Stimulated activated naive CD4-positive, alpha-beta T cell treated with Interleukin-2 at 50 U/mL for 16 hours (primary cell): ENCODE measurements at places on chromosomes 16 and 17.

- no peak for DNase-seq
These were observed 378.7 kb downstream of the HS3ST4 start for GRCh38 chr16:26070302-26071100.

- DNase-seq: no peak
These were observed 201.1 kb upstream of the CDH13 start for GRCh38 chr16:82425661-82426060.

- no peak for DNase-seq
These were observed 4.4 kb downstream of the NTAN1 start for GRCh38 chr16:15051387-15051951.

DNA sequence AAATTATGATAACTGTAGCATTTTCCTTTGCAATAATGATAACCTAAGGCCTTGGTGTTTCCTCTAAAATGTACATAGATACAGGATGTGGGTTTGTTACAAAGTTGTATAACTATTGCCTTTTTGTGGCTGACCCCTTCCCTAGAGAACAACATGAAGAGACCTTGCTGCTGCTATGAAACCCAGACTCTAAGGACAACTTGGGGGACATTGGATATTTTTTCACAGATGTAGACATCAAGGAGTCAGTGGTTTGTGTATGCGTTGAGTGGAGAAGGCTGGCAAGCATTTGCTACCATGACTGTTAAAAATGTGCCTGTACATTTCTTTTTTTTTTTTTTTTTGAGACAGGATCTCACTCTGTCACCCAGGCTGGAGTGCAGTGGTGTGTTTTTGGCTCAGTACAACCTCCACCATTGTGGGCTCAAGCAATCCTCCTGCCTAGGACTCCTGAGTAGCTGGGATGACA lies 12.3 kb downstream of the HMOX2 start:
- DNase-seq: no peak

GRCh38 chr17:71899317-71899716 lies 221.5 kb upstream of the SOX9 start:
- DNase-seq: no peak

GRCh38 chr16:53629151-53629550 lies 74.5 kb downstream of the RPGRIP1L start:
- DNase-seq: no peak

DNA sequence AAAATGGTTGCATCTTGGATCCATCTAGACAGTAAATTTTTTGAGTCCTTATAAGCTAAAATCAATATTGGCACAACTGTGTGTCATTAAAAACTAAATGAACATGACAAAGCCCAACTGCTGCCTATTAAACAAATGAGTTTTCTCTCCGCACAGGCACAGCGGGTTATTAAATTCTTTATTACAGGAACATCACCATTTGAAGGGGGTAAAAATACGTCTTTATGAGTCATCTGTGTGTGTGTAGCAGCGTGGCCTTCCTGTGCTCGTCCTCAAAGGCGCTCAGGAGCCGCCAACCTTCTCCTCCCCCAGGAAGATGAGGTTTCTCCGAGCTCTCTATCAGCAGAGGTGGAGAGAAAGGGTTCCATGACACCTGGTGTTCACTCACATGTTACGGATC lies 62.6 kb upstream of the SDK2 start:
- no peak for DNase-seq

DNA sequence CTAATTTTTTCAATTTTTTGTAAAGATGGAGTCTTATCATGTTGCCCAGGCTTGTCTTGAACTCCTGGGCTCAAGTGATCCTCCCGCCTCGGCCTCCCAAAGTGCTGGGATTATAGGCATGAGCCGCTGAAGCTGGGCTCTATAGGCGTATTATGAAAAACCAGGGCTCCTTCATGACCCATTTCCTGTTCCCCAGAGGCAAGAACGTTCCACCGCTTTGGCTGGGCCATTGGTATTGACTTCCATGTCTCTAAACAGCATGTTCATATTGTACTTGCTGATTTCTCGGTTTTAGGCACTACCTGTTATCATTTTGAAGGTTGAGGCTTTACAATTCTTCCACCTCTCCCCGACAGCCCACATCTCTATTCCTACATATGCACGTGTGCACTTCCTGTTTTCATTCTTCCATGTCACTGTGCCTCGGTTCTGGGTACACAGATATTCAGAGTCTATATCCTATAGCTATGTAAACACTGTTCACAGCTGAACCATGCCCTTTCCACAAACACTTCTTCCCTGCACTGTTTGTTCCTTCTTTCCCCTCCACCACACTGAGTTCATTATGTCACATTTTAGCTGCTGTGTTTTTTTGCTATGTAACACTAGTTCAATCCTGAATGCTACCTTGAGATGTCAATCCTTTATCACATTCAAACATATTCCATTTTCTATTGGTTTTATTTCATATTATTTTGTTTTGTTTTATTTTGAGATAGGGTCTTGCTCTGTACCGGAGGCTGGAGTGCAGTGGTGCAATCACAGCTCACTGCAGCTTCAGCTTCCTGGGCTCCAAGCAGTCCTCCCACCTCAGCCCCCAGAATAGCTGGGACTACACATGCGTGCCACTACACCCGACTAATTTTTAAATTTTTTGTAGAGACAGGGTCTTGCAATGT lies 16.8 kb upstream of the MAPK3 start:
- DNase-seq: no peak

- no peak for DNase-seq
These were observed 37.8 kb upstream of the ALDH3A1 start for GRCh38 chr17:19785854-19786253.

DNA sequence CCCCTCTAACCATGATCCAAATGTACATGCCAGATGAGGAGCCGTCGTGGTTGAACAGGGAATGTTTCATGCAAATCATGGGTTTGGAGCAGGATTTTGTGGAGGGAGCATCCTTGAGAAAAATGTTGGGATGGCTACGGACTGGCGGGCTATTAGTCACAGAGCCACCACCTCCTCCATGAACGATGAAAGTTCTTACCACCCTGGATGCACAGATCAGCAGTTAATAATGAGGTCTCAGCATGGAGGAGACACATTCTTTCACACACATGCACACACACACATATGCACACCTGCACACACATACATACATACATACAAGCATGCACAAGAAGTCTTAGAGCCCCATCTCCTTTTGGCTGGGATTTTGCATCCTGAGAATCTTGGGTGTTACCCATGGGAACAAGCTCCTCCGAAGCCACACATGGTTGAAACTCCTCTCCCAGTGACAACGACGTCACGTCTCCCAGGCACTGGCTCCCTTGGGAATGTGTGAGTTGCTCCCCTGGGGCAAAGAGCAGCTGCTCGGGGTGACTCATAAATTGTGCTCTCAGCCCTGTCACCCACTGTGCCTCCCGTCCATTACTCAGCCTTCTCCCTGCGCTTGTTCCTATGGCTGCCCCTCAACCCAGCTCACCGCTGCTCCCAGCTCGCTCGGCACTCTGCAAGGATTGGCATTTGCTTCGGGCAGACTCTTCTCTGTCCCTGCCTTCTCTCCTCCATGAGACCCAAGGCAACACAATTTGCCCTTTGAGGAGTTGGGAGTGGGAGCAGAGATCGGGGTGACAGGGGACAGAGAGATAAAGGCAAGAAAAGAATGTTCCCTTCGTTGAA lies 344.6 kb downstream of the SOX9 start:
- DNase-seq: no peak

- no peak for DNase-seq
These were observed 75.5 kb downstream of the SOCS1 start for GRCh38 chr16:11180489-11180888.

GRCh38 chr17:28364665-28365363 lies at the start of gene SEBOX:
SEBOX (minus strand) TSS chr17:28365199; CDS start chr17:28365151, 48 bp downstream.
- no peak for DNase-seq

GRCh38 chr17:27576477-27577083 lies 54.4 kb upstream of the LGALS9 start:
- no peak for DNase-seq

DNA sequence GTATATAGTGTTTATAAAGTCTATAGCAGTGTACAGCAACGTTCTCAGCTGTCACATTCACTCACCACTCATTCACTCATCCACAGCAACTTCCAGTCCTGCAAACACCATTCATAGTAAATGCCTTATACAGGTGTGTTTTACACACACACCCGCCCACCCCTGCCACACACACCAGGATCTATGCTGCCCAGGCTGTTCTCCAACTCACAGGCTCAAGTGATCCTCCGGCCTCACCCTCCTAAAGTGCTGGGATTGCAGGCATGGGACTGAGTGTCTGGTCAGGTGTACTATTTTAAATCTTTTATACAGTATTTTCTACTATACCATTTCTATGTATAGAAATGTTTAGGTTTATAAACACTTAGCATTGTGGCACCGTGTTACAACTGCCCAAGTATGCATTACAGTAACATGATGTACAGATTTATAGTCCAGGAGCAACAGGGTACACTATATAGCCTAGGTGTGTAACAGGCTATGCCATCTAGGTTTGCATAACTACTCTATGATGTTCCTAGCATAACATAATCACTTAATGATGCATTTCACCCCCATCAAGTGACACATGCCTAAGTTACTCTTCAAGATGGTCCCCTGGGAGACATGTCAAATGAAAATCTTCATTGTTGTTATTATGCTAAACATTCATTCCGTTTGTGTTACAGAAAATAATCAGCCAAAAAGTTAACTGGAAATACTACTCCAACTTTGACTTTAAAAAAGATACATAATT lies 42.5 kb downstream of the CREBBP start:
- DNase-seq: no peak

DNA sequence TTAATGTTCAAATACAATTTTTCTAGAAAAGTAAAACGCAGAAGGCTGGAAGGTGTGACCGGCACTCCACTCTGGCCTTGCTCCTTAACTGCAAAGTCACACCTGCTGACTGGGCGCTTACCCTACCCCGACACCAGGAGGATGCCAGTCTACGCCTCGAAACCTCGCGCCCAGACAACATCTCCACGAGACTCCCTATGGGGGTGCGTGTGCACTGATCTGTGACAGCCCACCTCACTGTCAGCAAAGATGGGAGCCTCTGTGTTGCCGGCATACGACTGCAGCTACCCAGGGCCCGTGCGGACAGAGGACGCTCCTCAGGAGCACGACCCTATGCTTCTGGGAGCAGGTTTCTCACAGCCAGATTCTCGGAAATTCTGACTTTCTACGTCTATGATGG lies 26.1 kb downstream of the MAP1LC3B start:
- DNase-seq: no peak

DNA sequence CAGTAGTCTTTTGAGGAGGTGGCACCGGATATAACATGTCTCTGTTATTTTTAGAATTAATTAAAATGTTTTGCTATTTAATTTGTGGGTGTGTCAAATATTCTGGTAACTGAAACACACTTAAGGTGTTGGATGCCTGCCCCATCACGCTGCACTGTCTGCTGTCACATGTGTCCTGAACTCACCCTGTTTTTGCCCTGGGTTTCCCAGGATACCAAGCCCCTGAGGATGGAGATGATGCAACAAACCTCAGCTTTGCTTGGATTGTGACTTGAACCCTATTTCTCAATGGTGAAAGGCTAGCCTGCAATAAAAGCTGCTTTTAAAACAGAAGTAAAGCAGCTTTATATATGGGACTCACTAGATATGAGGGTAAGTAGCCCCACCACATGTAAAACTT lies 11.5 kb upstream of the DUSP14 start:
- no peak for DNase-seq

GRCh38 chr16:426906-427249 lies 1.4 kb downstream of the RAB11FIP3 start:
- no peak for DNase-seq

DNA sequence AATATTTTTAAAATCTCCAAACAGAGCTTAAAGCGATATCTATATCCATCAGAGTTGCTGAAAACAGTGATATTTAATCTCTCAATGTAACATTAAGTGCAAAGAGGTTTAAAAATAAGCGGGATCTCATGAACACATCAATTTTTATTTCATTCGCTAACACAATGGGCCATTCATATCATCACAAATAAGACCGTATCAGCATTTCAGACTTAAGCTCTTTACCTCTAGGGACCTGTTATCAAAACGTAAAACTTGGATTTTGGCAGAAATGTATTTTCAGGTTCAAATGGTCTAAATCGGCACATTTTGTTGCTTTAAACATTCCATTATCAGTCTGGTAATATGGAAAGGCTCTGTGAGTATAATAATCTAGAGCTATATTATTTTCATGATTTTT lies 77.9 kb downstream of the TOX3 start:
- no peak for DNase-seq

DNA sequence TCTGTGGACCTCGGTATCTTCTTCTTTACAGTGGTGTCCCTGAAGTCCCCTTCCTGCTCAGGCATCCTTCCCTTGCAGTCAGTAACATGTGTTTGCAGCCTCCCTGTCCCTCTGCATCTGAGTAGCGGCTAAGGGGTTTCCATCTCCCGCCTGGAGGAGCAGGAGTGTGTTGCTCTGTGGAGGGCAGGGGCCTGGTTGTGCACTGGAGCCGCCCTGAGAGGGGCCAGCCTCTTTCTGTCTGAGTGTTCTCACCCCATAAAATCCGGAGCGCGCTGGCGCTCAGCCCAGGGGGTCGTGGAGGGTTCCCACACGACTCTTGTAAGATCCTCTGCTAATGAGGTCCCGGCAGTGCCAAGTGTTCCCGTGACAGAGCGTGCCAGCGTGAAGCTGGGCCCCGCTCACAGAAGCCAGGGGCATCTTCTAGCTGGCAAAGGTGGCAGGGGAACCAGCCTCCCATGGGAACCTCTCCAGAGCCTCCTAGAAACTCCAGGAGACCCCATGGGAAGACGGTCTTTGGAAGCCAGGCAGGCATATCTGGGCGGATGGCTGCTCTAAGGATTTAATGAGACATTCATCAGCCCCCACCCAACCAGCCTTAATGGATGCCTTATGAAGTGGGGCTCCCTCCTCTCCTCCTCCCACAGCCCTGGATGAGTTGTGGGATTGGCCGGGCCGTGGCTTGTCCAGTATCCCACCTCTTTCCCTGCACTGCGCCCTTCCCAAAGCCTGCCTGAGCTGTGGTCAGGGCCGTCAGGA lies 91.4 kb upstream of the GSE1 start:
- DNase-seq: no peak

- no peak for DNase-seq
These were observed 15.4 kb downstream of the CUEDC1 start for GRCh38 chr17:57939797-57940196.
